ENCODE measurements at places on chromosomes 4 and X. TPM values are rescaled to one million over a fixed set of nuclear protein-coding genes. Genes with fewer than 3 reads are reported as not detected.

PHEX gene
- not detected for total RNA-seq

NR0B1 gene
- not detected for total RNA-seq

MCUB gene
- 16.0 TPM for total RNA-seq

NPY1R gene
- total RNA-seq: 29.7 TPM

RCHY1 gene
- total RNA-seq: 16.5 TPM

RP2 gene
- 8.9 TPM for total RNA-seq

TRIM60 gene
- total RNA-seq: not detected

MAGEB1 gene
- not detected for total RNA-seq

HAND2 gene
- total RNA-seq: 4.6 TPM

MID2 gene
- total RNA-seq: 23.3 TPM

MAGEA2 gene
- total RNA-seq: not detected

GALNTL6 gene
- total RNA-seq: not detected

ZNF630 gene
- 3.2 TPM for total RNA-seq

VSIG1 gene
- total RNA-seq: not detected

TSPAN6 gene
- total RNA-seq: 56.7 TPM

SYN1 gene
- total RNA-seq: 0.33 TPM

NAA15 gene
- 17.1 TPM for total RNA-seq

NDNF gene
- total RNA-seq: 4.3 TPM

FAM114A1 gene
- 87.4 TPM for total RNA-seq

ITIH6 gene
- not detected for total RNA-seq

OPN1MW gene
- not detected for total RNA-seq

BEND2 gene
- total RNA-seq: not detected

ARMCX1 gene
- 41.0 TPM for total RNA-seq

LEF1 gene
- not detected for total RNA-seq

F8A3 gene
- total RNA-seq: 5.6 TPM

MAGEA11 gene
- not detected for total RNA-seq

AMELX gene
- not detected for total RNA-seq

PABPC4L gene
- 1.3 TPM for total RNA-seq

NKRF gene
- total RNA-seq: 5.1 TPM

PDHA2 gene
- total RNA-seq: not detected

HSFX3 gene
- not detected for total RNA-seq

IRS4 gene
- not detected for total RNA-seq

F8A2 gene
- total RNA-seq: not detected

RASGEF1B gene
- 23.1 TPM for total RNA-seq

AREG gene
- total RNA-seq: 52.3 TPM

GPR34 gene
- 16.2 TPM for total RNA-seq

ANTXR2 gene
- 176 TPM for total RNA-seq

MYOZ2 gene
- not detected for total RNA-seq

XK gene
- total RNA-seq: 0.17 TPM

MSANTD1 gene
- total RNA-seq: not detected

SPACA5 gene
- total RNA-seq: not detected

ADH1A gene
- total RNA-seq: 0.22 TPM

All from subcutaneous adipose tissue (tissue), 4 donors.